ENCODE measurements at places on chromosomes 3 and 15. TPM values are rescaled to one million over a fixed set of nuclear protein-coding genes. Genes with fewer than 3 reads are reported as not detected.

IFT122 gene
- 23.9 TPM for polyA plus RNA-seq

RAP2B gene
- polyA plus RNA-seq: 4.8 TPM

MORF4L1 gene
- 99.8 TPM for polyA plus RNA-seq

NTRK3 gene
- polyA plus RNA-seq: 1.6 TPM

UMPS gene
- polyA plus RNA-seq: 17.7 TPM

ATP8B4 gene
- 2.7 TPM for polyA plus RNA-seq

ACTRT3 gene
- 0.32 TPM for polyA plus RNA-seq

IDH2 gene
- polyA plus RNA-seq: 13.5 TPM

SEMA3G gene
- polyA plus RNA-seq: 1.9 TPM

LRTM1 gene
- polyA plus RNA-seq: not detected

FANCD2OS gene
- polyA plus RNA-seq: not detected

GOLGA8J gene
- polyA plus RNA-seq: not detected

SMC4 gene
- 44.5 TPM for polyA plus RNA-seq

INSYN1 gene
- 10.3 TPM for polyA plus RNA-seq

PLIN1 gene
- polyA plus RNA-seq: 199 TPM

FOXB1 gene
- not detected for polyA plus RNA-seq

PIGX gene
- 30.7 TPM for polyA plus RNA-seq

SLC25A38 gene
- polyA plus RNA-seq: 70.6 TPM

GP5 gene
- not detected for polyA plus RNA-seq

FBN1 gene
- 15.3 TPM for polyA plus RNA-seq

REC114 gene
- polyA plus RNA-seq: 0.40 TPM

POMGNT2 gene
- polyA plus RNA-seq: 17.6 TPM

C3orf20 gene
- polyA plus RNA-seq: not detected

IL20RB gene
- 1.1 TPM for polyA plus RNA-seq

IRAK2 gene
- 2.3 TPM for polyA plus RNA-seq

All from adrenal gland (tissue), 19 donors.